SHP77 treated with DMSO at 0.1 percent for 48 hours (cell line): ENCODE measurements at places on chromosomes 12 and 14.

GRCh38 chr12:74490390-74491064 is 47.1 kb upstream of the ATXN7L3B start:
- DNase-seq: no peak

DNA sequence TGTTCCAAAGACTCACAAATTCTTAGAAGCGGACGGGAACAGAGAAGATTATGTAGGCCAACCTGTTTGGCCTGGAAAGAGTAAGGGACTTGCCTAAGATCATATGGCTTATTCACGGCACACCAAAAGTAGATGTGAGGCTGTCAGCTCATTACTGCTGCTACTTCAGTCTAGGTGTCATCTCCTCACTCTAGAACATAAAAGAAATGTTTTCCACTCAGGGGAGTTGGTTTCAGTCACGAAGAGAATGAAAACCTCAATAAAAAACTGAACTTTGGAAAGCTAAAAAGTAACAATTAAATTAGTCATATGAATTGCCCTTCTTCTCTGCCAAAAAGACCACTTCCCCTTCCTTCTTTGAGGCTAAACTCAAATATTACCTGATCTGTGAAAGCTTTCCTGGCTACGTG is 658 bp upstream of the CEP128 start:
- DNase-seq: no peak

- no peak for DNase-seq
These were observed 82.6 kb upstream of the TRAF3 start for GRCh38 chr14:102694530-102695166.

- DNase-seq: no peak
These were observed 138.2 kb downstream of the SRGAP1 start for GRCh38 chr12:63982604-63983295.

GRCh38 chr14:22998329-22999012 is 11.5 kb downstream of the C14orf93 start:
- DNase-seq: no peak

GRCh38 chr12:115911360-115911759 is 366.1 kb downstream of the MED13L start:
- DNase-seq: no peak

GRCh38 chr14:88030892-88031291 is 26.0 kb downstream of the GPR65 start:
- no peak for DNase-seq

DNA sequence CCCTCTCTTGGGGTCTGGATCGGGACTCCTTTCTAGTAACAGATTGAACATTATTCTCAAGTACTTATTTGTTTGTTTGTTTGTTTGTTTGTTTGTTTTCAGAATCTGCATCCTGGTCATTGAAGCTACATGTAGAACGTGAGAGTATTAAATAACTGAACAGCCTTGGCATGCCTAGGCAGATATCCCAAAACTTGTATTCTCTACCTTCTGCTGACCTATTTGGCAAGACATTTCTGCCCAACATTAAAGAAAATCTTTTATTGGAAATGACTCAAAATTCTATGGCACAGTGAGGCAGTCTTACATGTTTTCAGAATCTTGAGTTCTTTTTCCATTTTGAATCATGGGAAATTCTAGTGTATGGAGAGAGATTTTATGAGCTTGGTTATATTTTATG is 165.1 kb upstream of the CNOT2 start:
- no peak for DNase-seq

DNA sequence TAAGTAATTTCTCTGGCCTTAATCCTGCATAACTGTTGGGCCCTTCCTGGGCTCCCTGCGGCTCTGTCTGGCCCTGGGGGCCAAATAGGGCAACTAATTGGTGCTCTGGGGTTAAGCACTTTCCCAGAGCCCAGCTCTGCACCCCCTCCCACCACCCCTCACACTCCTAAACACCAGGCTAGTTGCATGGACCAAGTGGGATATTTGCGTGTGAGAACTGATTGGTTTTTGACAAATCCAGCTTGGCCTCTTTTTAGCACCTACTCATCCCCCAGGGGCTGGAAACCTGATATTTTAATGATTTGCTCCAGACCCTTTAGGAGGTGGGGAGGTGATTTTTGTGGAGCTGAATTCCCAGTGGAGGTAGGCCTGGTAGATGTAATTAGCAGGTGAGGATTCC is 91.9 kb downstream of the DICER1 start:
- DNase-seq: no peak

GRCh38 chr14:41397926-41398325 is 208.8 kb upstream of the LRFN5 start:
- no peak for DNase-seq

DNA sequence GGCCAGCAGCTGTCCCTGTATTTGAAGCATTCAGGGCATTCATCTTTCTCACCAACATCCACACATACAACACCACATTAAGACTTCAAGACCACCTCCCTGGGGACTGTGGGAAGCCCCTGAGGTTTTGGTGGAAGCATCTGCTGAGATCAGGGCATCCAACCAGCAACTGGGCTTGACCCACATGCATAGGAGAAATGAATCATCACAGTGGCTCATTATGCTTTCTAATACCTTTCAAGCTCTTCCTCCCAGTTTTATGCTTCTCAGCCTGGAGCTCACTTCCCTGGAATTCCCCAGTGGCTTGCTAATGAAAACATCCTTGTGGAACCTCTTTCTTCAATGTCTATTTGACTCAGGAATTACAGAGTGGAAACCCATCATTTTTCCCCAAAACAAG is 21.4 kb upstream of the CMKLR1 start:
- DNase-seq: no peak

DNA sequence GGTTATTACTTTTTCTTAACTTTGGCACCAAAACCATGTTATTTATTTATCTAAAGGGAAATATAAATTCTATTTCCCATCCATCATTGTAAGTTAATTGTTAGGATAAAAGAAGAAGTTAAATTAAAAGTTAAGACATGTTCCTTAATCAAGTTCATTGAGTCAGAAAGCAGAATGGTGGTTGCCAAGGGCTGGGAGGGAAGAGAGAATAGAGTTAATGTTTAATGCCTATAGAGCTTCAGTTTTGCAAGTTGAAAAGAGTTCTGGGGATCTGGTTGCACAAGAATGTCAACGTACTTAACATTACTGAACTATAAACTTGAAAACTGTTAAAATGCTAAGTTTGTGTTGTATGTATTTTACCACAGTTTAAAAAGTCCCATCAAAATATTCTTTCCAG is 63.2 kb upstream of the NR2C1 start:
- DNase-seq: no peak

GRCh38 chr14:80523518-80524117 is 312.3 kb upstream of the DIO2 start:
- DNase-seq: no peak

GRCh38 chr12:128091951-128092382 is 175.0 kb upstream of the TMEM132C start:
- no peak for DNase-seq

- no peak for DNase-seq
These were observed 217.0 kb downstream of the SLC41A2 start for GRCh38 chr12:104741077-104741476.

DNA sequence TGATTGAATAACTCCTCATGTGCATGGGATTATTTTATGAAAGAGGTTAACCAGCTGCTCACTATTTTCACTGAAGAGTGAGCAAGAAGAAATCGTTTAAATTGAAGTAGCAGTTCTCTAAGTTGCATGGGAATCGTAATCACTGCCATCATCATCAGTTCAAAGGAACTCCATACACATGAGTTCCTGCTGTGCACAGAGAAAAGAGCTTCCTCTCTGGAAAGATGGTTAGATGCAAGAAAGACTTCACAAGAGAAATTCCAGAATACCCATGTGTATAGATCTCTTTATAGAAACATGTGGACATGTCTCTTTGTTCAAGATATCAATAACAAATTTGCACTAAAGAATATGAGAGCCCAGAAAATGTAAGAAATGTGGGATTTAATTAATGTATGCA is 291.3 kb downstream of the PDZRN4 start:
- DNase-seq: no peak

GRCh38 chr12:93911396-93911795 is 234.2 kb downstream of the CRADD start:
- no peak for DNase-seq

DNA sequence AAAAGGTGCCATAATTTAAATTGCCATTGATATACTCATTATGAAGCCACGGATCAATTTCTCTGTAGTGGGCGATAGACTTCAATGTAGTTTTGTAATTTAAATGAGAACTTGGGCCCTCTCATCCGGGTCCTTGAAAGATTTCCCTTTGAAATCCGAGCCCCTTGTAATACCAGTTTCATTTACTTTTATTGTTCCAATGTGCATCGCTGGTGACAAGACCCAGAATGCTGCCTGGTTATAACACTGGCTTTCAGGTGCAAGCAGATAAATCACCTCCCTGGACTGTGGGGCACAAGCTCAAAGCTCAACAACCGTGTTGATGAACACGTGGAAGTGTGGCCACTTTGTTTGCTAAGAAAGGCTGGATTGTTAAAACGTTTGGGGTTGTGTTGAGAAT is 68.9 kb upstream of the FZD10 start:
- DNase-seq: no peak

DNA sequence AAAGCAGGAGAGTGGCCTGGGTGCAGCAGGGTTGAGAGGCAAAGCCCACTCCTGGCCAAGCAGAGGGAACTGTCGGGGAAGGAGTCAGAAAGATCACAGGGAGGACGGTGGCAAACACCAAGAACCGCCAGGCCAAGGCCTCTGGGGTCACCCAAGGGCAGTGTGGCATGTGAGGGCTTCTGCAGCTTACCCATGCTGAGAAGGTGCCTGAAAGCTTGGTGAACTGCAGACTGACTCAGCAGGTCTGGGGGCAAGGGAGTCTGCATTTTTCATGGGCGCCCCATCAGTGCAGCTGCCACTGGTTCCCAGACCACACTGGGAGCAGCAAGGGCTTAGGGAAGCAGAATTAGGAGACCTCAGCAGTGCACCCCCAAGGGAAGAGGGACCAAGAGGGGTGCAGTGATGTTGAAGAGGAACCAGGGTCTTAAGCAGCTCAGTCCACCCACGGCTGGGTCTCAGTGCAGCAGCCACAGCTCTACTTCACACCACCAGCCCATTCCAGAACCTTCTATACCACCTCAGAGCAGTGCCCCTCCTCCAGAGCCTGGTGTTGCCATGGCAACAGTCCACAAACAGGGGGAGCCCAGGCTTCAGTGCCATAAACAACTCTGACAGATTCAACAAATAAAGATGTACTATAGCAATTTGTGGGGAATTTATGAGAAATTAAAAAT is 59.4 kb downstream of the ITPK1 start:
- no peak for DNase-seq

- no peak for DNase-seq
These were observed 245.9 kb downstream of the ADAMTS20 start for GRCh38 chr12:43306066-43306465.

DNA sequence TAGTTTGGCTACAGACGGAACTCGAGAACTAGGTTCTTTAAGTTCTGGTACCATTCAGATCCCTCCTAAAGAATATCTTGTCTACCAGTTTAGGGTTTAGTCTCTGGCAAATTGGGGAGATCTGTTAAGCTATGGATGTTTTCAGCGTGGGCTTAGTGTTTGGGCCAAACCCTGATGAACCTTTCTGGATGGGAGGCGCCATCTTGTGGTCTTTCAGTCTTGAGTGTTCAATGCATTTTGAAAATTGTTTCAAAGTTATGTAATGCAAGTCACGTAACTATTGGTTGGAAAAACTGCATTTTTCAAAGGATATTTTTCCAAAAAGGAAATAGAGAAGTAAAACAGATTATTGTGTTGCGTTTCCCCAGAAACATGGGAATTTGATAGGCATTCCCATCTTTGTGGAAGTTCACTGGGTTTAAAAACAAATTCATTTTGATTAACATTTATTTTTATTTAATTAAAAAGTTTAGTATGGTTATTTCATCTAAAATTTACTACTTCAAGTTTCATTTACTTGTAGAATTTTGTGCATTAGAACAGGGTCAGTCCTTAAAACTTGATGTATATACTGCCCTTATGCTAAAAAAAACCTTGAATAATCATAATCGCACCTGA is 169.0 kb downstream of the PRIMA1 start:
- DNase-seq: peak; percentile 13

- no peak for DNase-seq
These were observed 23.5 kb downstream of the AKAP6 start for GRCh38 chr14:32352631-32353030.

- no peak for DNase-seq
These were observed 58.0 kb downstream of the STX2 start for GRCh38 chr12:130780880-130781575.

DNA sequence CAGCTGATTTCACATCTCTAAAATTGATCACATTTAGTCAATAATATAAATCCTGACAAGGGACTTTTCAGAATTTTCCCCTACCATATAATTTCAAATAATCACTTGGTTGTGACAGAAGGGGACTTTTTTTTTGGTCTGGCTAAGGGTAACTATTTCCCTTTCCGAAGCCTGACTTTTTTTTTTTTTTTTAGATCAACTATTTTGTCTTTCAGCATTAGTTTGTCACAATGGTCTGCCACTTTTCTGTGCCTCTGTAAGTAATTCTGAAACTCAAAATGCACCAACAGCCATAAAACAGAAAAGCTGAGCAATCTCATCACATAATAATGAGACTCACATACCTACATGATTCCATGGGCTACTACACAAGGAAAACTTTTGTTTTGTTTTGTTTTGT is 266.4 kb downstream of the SSPN start:
- DNase-seq: no peak

DNA sequence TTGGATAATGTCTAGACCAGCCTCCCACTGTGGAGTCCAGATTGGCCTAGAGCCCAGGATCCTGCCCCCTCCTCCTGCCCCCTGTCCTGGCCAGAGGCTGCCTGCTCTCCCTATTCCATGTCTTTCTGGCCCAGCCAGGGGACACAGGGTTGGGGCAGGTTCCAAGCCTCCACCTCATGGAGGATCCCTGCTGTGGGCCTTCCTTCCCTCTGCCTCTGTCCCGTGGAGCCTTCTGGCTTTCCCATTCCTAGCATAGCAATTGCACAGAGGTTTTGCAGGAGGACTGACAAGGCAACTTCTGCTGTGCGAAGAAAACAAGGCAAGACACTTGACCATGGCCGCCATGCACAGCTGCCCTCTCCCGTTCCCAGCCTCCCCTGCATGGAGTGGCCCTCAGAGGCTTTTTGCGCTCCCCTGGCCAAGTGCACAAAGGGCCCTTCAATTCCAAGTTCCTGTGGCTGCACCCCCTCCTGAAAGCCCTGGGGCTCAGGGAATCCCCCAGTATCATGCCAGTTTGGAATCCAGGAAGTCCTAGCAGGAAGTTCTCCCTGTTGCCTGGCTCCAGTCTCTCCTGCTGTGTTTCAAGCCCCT is 42.1 kb downstream of the KRT80 start:
- no peak for DNase-seq

GRCh38 chr12:57240066-57240921 is 10.7 kb downstream of the STAC3 start:
- peak; percentile 25 for DNase-seq
